Neural crest cell (in vitro differentiated cells): ENCODE measurements at places on chromosomes 1 and 21. TPM values are rescaled to one million over a fixed set of nuclear protein-coding genes. Genes with fewer than 3 reads are reported as not detected.

Gene CYP2J2
- total RNA-seq: 1.3 and 1.6 TPM in 2 replicates

Gene S100A10
- total RNA-seq: 44.8 and 65.6 TPM in 2 replicates

Gene THAP3
- total RNA-seq: 26.1 and 28.5 TPM in 2 replicates

Gene SLC6A9
- total RNA-seq: 20.9 and 22.8 TPM in 2 replicates

Gene HNRNPCL2
- not detected in 2 replicates for total RNA-seq

Gene CTSE
- total RNA-seq: not detected in 2 replicates

Gene FCAMR
- not detected in 2 replicates for total RNA-seq

Gene SLC30A1
- 9.1 and 9.5 TPM in 2 replicates for total RNA-seq

Gene USP33
- total RNA-seq: 64.1 and 67.4 TPM in 2 replicates

Gene SPRR2D
- total RNA-seq: not detected in 2 replicates

Gene SMCP
- total RNA-seq: not detected in 2 replicates

Gene LGR6
- total RNA-seq: 0.16 and 0.91 TPM in 2 replicates

Gene ATP1A1
- 175 and 176 TPM in 2 replicates for total RNA-seq

Gene TSACC
- 0.66 and 1.0 TPM in 2 replicates for total RNA-seq

Gene GBP3
- total RNA-seq: not detected in 2 replicates

Gene NDUFS2
- total RNA-seq: 106 and 108 TPM in 2 replicates

Gene CHI3L2
- total RNA-seq: not detected in 2 replicates

Gene OLIG2
- 5.4 TPM in 2 replicates for total RNA-seq

Gene FAM163A
- total RNA-seq: not detected in 2 replicates

Gene PLPPR5
- total RNA-seq: 0.07 and 0.11 TPM in 2 replicates

Gene SPRR1B
- total RNA-seq: not detected in 2 replicates

Gene ST6GALNAC3
- total RNA-seq: 19.4 and 22.0 TPM in 2 replicates

Gene TMED5
- 38.3 and 40.8 TPM in 2 replicates for total RNA-seq

Gene ERICH3
- 0.32 TPM in 1 of 2 replicates, not detected in the other for total RNA-seq

Gene WDR64
- 0.32 TPM in 1 of 2 replicates, not detected in the other for total RNA-seq

Gene MARK1
- total RNA-seq: 14.2 and 14.6 TPM in 2 replicates

Gene SLC30A10
- total RNA-seq: 0.63 and 0.73 TPM in 2 replicates

Gene TAS1R1
- total RNA-seq: not detected in 2 replicates

Gene CD58
- total RNA-seq: 7.1 and 9.0 TPM in 2 replicates

Gene GPR157
- total RNA-seq: 1.3 and 1.9 TPM in 2 replicates

Gene HJV
- not detected in 2 replicates for total RNA-seq

Gene XKR8
- 9.6 and 11.8 TPM in 2 replicates for total RNA-seq

Gene ADGRL4
- 0.75 and 0.98 TPM in 2 replicates for total RNA-seq
